ENCODE measurements at places on chromosomes 1 and 21.
A peak's percentile ranks its signal among the peaks of the same experiment; 100 is the strongest.

DNA sequence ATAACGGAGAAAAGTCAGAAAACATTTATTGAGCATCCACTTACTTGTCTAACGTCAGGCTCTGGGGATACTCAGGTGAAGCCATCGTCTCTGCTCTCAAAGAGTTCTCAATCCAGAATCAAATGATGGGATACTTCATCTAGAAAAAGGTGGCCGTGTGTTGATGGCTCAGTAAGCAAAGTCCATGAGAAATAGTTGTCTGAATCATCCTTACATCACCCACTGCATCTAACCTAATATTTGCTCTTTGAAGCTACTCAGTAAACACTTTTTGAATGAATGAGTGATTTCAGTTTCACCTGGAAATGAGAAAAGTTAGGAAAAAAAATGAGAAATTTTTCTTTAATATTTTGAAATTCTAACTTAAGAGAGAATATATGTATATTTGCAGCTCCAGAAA lies 155.3 kb upstream of the PKN2 start:
- DNase-seq = no peak

GRCh38 chr1:30449003-30449402 lies 274.4 kb downstream of the MATN1 start:
- no peak for DNase-seq

DNA sequence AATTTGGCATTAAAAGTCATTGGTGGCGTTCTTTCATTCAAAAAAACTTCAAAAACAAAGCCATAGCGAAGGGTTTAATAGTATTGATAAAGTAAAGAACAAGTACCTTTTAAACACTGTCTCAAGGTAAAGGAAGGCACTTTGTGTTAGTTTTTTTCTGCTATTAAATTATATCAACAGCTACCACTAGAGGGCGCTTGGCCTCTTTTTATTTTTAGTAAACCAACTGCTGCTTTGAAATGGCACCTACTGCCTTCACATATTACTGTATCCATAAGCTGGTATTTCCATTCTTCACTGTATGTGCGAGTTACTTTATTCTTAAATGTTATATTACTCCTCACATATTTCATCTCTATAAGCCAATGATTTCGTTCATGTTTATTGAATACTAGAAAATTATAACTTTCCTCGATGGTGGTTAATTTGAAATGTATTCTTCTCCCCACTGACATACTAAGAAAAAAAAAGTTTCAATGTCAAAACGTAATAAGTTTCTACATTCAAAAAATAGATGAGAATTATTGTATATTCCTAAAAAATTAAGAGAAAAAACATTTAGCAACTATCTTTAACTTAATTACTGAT lies 125.7 kb upstream of the CXADR start:
- peak; percentile 26 for DNase-seq

- DNase-seq = no peak
Measured at GRCh38 chr21:44760376-44760775, 41.2 kb downstream of the UBE2G2 start.

DNA sequence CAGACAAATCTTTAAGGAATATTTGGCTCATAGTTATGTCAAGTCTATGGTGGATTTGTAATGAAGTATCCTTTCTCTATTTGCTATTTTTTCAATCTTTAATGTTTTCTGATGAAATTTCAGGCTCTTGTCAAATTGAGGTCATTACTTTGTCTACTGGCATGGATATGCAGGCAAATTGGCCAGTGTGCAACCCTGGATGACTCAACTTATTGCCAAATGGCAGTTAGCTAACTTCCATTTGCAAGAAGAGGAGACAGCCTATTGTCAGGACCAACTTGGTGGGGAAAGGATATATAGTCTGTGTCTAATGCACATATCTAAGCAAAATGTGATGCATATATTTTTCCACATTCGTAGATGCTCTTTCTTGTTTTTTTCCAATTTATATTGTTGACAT lies 530.5 kb downstream of the PTBP2 start:
- DNase-seq = no peak

GRCh38 chr1:116259663-116260062 lies 113.4 kb upstream of the ATP1A1 start:
- DNase-seq = no peak

DNA sequence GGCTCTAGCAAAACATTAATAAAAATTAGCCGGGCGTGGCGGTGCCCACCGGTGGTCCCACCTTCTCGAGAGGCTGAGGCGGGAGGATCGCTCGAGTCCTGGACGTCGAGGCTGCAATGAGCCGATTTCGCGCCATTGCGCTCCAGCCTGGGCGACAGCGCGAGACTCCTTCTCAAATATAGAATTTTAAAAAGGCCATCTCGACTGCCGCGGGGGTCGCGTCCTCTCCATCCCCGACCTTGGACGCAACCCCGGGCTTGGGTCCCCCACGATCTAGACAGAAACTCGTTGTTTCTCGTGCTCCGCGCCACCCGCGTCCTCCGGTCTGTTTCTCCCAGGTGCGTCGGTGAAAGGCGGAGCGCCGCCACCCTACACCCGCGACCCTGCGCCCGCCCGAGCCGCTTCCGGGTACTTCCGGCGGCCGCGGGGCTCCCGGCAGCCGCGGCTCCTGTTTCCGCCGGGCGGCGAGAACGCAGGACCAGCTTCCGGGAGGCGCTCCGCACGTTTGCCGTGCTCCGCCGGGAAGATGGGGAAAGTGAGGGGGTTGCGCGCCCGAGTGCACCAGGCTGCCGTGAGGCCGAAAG lies at the start of gene SLX9:
Gene SLX9, plus strand, starts transcription at position 498 of the 584 bp plus-strand sequence. Its CDS starts 29 bp downstream, at position 527.
- peak; percentile 68 for DNase-seq

- DNase-seq = no peak
Measured at GRCh38 chr1:19009882-19010321, 53.4 kb upstream of the IFFO2 start.

- no peak for DNase-seq
Measured at GRCh38 chr1:91556556-91556955, 55.9 kb downstream of the CDC7 start.

DNA sequence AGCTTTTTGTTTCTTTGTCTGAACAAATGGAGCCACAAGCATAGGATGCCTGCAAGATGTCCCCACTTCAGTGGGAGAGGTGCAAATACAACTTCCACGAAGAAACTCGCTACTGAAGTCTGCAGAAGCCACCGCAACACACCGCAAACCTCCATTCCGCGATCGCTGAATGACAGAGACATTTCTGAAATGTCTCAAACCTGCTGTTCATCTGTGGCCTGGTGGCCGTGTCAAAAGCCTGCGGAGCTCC lies 1.0 kb downstream of the TP53BP2 start:
- DNase-seq = peak; percentile 31

- no peak for DNase-seq
Measured at GRCh38 chr1:82795508-82796149, 994.9 kb downstream of the ADGRL2 start.

DNA sequence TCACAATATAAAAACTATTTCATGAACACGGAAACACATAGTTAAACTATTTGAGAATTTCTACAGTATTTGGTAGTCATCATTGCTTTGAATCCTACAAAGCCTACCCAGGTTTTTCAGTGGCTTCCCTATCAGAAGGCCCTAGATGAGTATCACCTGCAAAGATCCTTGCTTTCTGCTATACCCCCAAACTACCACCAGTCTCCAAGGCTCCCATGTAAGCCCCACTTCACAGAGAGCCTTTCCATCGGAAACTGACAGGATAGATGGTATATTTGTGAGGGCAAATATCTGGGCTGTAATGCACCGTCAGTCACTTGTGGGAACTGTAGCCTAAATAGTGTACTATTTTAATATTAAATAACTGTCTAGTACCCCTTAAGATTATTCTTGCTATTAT lies 674.3 kb downstream of the BRINP3 start:
- DNase-seq = no peak
